ENCODE measurements at places on chromosomes 13 and 19. TPM values are rescaled to one million over a fixed set of nuclear protein-coding genes. Genes with fewer than 3 reads are reported as not detected.

DNA sequence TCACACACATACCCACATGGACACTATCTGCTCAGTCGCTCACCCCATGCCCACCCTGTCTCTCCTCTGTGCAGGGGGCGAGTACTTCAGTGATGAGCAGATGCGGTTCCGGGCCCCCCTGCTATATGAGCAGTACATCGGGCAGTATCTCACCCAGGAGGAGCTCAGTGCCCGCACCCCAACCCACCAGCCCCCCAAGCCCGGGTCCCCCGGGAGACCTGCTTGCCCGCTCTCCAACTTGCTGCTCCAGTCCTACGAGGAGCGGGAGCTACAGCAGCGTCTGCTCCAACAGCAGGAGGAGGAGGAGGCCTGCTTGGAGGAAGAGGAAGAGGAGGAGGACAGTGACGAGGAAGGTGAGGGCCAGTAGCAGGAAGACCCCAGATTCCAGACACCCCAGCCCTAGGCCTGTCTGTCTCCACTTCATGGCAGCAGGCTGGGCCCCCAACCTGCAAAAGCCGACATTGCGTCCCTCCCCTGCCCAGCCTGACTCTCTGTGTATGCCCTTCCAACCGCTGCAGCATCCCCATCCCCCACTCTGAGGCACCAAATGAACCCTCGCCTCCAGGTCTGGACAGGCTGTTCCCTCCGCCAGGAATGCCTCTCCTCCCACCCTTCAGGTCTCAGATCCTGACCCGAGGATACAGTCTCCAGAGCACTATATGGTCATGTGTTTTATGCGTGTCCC is 9.7 kb downstream of the CCDC97 start:
- peaks cover 11% of the 10 kb centered on the region for H3K4me1 ChIP-seq
- no peak overlapping the region for H3K27ac ChIP-seq
- no peaks in the 10 kb centered on the region for H3K27me3 ChIP-seq
- H3K4me3 ChIP-seq = no peak overlapping the region

DNA sequence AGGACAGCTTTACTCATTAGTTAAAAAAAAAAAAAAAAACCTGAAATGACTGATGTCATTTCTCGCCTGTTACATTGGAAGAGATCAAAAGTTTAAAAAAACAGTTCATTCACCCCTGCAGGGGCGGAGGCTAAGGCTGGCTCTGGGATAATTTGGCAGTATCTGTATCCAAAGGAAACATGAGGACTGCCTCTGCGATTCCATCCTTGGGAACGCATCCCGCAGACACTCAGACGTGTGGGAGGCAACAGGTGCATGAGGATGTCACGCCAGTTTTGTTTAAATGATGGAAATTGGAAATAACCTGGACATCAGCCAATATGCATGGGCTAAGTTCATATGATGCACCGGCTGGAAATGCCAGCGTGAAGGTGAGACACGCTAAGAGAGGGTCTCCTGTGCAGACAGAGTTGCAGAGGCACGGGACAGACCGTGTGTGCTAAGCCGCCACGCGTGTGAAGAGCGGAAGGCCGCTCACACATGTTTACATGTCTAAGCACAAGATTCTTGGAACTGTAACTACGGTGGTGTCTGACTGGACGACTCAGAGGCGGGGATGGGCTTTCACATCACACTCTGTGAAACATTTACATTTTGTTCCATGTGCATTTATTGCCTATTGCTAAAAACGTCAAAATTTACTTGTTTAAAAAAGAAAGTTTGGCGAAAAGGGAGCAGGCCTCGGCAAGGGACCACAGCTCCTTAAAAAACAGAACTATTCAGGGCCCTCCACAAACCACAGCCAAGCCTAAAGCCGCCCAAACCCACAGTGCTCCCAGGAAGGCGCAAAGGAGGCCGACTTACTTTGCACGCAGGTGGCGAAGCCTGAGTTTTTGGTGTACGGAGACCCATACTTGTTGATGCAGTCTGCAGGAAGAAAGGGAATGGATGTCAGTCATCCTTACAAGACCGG is 17.9 kb downstream of the GAS6 start:
- peaks cover 29% of the 10 kb centered on the region for H3K36me3 ChIP-seq
- peaks cover 25% of the 10 kb centered on the region for H3K4me1 ChIP-seq
- no peak for DNase-seq
- no peak overlapping the region for H3K4me3 ChIP-seq
- no peaks in the 10 kb centered on the region for H3K27me3 ChIP-seq

GRCh38 chr13:25973085-25973484 is 78.7 kb downstream of the SHISA2 start:
- DNase-seq = no peak
- no peak overlapping the region for H3K27ac ChIP-seq
- peaks cover 5% of the 10 kb centered on the region for H3K4me1 ChIP-seq
- H3K36me3 ChIP-seq = no peaks in the 10 kb centered on the region
- H3K27me3 ChIP-seq = no peaks in the 10 kb centered on the region

DNA sequence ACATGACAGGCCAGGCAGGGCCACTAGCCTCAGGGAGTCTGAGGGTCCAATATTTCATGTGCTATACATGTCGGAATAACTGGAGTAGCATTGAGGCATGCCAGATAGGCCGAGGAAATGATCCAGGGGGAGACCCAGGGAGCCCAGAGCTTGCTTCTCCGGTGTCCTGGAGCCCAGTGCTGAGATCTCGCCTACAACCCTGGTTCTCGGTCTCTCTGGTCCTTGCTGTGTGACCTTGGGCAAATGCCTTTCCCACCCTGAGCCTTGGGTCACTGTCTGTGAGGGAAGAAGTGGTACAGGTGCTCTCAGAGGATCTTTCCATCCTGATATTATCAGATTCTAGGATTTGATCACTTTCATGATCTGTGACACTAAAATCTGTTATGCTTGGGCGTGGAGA is 11.3 kb downstream of the CBLC start:
- no peaks in the 10 kb centered on the region for H3K27me3 ChIP-seq
- no peak for DNase-seq
- no peak overlapping the region for H3K4me3 ChIP-seq

GRCh38 chr19:2325281-2326046 is 2.9 kb downstream of the LSM7 start:
- H3K4me1 ChIP-seq = peaks cover 26% of the 10 kb centered on the region
- no peaks in the 10 kb centered on the region for H3K27me3 ChIP-seq
- H3K4me3 ChIP-seq = no peak overlapping the region
- H3K36me3 ChIP-seq = peaks cover 47% of the 10 kb centered on the region

Gene RAB3D
- total RNA-seq = 46.5 TPM

Gene UBL5
- total RNA-seq = 374 TPM

DNA sequence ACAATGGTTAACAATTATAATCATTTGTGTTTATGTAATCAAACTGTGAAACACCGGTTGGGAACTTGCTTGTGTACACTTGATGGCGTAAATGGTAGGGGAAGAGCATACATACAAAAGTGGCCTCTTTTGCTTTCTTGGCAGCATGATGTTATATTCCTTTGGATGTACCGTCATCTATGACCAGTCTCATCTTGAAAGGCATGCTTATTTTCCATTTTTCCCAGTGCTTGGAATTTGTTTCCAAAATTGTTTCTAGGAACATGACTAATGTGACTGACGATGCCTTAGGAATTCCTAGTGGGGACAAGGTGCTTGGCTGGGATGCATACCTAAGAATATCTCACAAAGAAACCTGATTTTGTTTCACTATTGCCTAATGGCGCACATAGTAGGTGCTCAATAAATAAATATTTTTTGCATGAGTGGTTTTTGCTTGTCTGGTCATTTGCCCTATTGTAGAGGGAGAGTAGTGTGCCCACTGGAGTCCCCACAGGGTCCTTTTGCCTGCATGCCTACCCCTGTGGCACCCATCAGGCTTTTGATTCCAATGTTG is 45.5 kb downstream of the SAE1 start:
- peaks cover 84% of the 10 kb centered on the region for H3K36me3 ChIP-seq
- no peak overlapping the region for H3K4me3 ChIP-seq
- DNase-seq = peak; percentile 56

- H3K4me3 ChIP-seq = no peak overlapping the region
- H3K36me3 ChIP-seq = peaks cover 36% of the 10 kb centered on the region
- H3K27me3 ChIP-seq = no peaks in the 10 kb centered on the region
- no peaks in the 10 kb centered on the region for H3K4me1 ChIP-seq
- H3K27ac ChIP-seq = no peak overlapping the region
These were observed 44.7 kb upstream of the TFDP1 start for GRCh38 chr13:113539822-113540221.

DNA sequence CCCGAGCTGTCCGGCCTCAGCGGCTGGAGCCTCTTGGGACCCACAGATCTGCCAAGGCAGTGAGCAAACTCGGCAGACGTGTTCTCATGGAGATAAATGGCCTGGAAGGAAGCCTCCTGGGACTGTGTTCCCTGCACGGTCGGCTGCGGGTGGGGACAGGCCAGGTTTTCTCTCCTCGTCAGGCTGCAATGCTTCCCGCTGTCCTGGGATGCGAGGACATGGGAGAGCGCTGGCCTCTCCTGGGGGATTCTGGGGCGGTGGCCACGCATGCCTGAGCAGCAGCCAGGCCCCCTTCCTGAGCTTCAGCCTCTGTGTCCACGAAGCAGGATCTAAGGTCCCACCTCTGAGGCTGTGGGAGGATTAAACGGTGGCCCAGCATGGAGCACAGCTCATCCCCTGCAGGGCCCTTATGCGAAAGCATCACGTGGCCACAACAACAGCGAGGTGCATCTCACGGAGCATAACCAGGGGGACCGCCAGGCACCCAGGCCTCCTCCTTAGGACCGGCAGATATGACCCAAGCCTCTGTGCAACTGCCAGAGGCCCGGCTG is 21.2 kb upstream of the C13orf46 start:
- H3K4me3 ChIP-seq = no peak overlapping the region
- H3K4me1 ChIP-seq = peaks cover 5% of the 10 kb centered on the region
- H3K27me3 ChIP-seq = no peaks in the 10 kb centered on the region
- peaks cover 29% of the 10 kb centered on the region for H3K36me3 ChIP-seq

DNA sequence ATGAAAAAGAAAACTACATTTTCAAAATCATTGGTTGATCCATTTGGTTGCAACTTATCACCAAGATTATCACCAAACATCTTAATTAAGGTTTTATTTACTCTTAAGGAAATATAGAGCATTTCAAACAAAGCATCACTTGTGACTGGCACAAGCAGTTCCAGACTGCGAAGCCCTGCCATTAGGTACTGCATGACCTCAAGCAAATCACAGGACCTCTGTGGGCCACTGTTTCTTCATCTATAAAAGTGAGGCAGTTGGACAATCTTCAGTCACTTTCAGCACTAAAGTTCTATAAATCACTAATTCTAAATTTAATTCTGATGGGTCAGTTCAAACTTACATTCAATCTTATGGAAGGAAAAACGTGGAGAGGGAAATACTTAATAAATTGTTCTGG is 2.0 kb downstream of the ELF1 start:
- peak; percentile 42 for DNase-seq
- peaks cover 33% of the 10 kb centered on the region for H3K4me1 ChIP-seq
- H3K4me3 ChIP-seq = peak overlapping the region; percentile 77
- peaks cover 2% of the 10 kb centered on the region for H3K36me3 ChIP-seq
- peak overlapping the region; percentile 99 for H3K27ac ChIP-seq
- H3K27me3 ChIP-seq = no peaks in the 10 kb centered on the region

DNA sequence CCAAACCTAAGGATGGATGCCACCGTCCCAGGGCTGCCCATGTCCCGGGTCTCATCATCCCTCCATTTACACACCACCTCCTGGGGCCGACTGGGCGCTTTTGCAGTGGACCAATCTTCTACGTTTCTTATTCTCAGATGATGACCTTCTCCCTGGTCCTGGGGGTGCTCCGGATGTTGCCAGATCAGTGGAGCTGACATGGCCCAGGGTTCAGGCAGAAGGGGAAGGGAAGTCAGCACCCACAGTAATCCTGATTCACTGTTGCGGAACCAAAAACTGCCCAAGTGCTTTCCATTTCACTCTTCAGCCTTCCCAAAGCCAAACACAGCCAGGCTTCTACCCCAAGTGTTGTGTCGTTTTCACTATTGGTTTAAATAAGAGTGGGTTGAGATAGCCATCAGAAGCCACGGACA is 29.8 kb downstream of the RAB20 start:
- no peak overlapping the region for H3K4me3 ChIP-seq
- H3K36me3 ChIP-seq = no peaks in the 10 kb centered on the region
- H3K4me1 ChIP-seq = no peaks in the 10 kb centered on the region

DNA sequence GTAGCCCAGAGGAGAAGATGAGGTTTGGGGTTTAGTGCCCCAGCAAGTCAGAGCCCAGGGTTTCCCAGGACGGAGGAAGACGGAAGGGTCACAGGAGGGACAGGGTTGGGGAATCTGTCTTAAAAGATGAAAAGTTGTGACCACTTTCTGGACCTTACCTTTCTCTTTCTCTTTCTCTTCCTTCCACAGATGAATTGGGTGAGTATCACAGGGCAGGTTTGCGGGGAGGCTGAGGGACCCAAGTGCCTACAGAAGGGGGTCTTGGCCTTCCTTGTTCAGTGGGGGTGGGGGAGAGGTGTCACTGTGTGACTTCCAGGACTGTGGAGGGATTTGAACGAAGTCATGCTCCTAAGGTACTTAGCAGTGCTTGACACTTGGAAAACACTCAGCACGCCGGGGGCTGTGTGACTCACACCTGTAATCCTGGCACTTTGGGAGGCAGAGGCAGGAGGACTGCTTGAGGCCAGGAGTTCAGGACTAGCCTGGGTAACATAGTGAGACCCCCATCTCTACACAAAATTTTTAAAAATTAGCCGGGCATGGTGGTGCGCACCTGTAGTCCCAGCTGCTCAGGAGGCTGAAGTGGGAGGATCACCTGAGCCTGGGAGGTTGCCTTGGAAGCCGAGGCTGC is 8.5 kb downstream of the RELB start:
- peaks cover 68% of the 10 kb centered on the region for H3K36me3 ChIP-seq
- H3K4me3 ChIP-seq = no peak overlapping the region
- no peak overlapping the region for H3K27ac ChIP-seq
- H3K27me3 ChIP-seq = no peaks in the 10 kb centered on the region
- H3K4me1 ChIP-seq = no peaks in the 10 kb centered on the region

Gene CDK8
- 20.6 TPM for total RNA-seq

DNA sequence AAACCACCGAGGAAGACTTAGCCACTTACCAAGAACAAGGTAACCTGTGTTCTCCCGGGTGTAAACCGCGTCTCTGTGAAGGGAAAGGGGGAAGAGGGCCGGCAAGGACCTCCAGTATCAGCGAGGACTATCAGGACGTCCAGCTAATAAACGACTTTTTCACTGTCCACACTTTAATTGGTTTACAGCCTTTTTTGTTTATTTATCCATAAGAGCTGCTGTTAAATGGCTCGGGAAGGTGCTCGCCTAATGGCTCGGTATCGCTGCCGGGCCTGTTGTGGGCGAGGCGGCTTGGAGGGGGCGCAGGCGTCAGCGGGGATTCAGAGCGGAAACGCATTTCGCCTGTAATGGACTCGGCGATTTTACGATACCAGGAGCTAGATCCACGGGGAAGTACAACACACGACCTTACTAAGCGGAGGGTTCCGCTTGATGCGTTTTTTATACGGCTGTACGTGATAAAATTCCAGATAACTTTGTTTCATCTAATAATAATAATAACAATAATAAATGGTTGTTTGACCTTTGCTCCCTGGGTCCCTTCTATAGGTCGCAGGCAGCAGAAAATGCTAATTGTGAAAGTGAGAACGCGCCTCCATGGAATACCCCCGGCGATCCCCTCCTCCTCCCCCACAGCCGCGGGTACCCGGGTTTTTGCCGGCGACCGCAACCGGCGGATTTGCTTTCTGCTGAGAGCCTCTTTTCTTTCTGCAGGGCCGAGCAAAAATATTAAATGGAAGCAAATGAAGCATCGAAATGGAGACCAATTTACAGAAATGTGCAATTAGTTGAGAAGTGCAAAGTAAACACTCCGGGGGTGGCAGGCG is 2.5 kb upstream of the PDX1 start:
- peaks cover 14% of the 10 kb centered on the region for H3K27me3 ChIP-seq
- peaks cover 25% of the 10 kb centered on the region for H3K4me1 ChIP-seq
- no peak overlapping the region for H3K27ac ChIP-seq
- no peak for DNase-seq

- H3K36me3 ChIP-seq = no peaks in the 10 kb centered on the region
- no peak overlapping the region for H3K27ac ChIP-seq
- H3K4me3 ChIP-seq = no peak overlapping the region
- H3K4me1 ChIP-seq = no peaks in the 10 kb centered on the region
- H3K27me3 ChIP-seq = no peaks in the 10 kb centered on the region
These were observed 13.7 kb downstream of the LGALS7 start for GRCh38 chr19:38759590-38760003.

Gene KIR2DL3
- total RNA-seq = not detected

Data from MCF 10A (cell line).